ENCODE measurements at places on chromosomes 2 and 18.

GRCh38 chr2:25570161-25570845 is 103.1 kb downstream of the DTNB start:
- no peak for DNase-seq

GRCh38 chr2:74566754-74567085 is 12.2 kb downstream of the DOK1 start:
- DNase-seq, result no peak

DNA sequence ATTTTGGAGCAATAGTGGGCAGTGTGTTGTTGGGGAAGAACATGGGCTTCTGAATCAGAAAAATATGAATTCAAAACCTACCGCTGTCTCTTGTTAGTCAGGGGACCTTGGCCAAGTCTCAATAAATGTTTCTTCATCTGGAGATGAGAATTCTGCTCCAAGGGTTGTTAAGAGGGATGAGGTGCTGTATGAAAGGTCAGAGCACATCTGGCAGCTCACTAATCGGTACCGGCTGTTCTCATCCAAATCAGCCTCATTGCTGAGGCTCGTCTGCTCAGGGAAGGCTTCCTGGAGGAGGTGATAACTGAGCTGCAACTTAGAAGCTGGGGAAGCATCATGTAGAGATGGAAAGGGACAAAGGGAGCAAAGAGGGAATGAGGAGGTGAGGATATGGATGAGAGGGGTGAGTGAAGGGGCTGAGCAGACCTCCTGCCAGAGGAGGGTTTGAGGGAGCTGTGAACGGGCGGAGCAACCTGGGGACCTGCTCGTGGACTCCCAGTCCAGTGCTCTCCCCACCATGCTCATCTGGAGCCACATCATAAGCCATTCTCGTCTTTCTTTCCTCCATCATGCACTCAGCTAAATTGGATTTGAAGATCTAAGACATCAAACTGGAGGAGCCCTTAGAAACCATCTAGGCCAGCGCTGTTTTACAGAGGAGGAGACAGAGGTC is 47.4 kb downstream of the GREB1 start:
- no peak for DNase-seq

- DNase-seq, result no peak
Measured at GRCh38 chr18:32175265-32175664, 14.6 kb upstream of the MEP1B start.

Data from hematopoietic multipotent progenitor cell treated with erythropoietin and hydrocortisone succinate and interleukin-3 and kit ligand, for 17 days (in vitro differentiated cells).